NCI-H510A treated with DMSO at 0.1 percent for 48 hours (cell line): ENCODE measurements at places on chromosomes 12 and 14.
A peak's percentile ranks its signal among the peaks of the same experiment; 100 is the strongest.

GRCh38 chr12:75635606-75636444 is 124.4 kb upstream of the KRR1 start:
- DNase-seq = peak; percentile 29

DNA sequence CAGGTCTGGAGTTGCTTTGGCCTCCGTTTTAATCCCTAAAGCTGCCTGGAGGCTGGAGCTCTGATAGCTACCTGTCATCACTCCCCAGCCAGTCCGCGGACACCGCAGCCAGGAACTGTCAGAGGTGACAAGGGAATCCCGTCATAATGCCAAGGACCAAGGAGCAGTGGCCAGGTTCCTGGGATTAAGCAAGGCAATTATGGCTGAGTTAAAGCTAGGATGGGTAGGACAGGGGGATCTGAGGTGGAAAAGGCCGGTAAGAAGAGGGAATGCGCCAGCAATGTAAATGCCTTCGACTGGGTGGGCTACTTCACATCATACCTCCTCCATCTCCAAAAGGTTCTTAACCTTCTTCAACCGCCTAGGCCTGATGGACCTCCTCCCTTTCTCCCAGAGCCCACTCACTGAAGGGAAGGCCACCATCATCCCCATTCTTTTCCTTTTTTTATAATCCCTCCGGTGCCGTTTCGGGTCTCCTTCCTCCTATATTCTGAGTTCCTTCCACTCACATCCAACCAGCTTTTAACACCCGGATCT is 1.9 kb downstream of the PPP1R3E start:
- no peak for DNase-seq

GRCh38 chr14:85991156-85991555 is 461.2 kb downstream of the FLRT2 start:
- no peak for DNase-seq

GRCh38 chr14:65478596-65478995 is 66.1 kb downstream of the FUT8 start:
- peak; percentile 56 for DNase-seq

- no peak for DNase-seq
Measured at GRCh38 chr14:45251912-45252311, 1.1 kb downstream of the MIS18BP1 start.

DNA sequence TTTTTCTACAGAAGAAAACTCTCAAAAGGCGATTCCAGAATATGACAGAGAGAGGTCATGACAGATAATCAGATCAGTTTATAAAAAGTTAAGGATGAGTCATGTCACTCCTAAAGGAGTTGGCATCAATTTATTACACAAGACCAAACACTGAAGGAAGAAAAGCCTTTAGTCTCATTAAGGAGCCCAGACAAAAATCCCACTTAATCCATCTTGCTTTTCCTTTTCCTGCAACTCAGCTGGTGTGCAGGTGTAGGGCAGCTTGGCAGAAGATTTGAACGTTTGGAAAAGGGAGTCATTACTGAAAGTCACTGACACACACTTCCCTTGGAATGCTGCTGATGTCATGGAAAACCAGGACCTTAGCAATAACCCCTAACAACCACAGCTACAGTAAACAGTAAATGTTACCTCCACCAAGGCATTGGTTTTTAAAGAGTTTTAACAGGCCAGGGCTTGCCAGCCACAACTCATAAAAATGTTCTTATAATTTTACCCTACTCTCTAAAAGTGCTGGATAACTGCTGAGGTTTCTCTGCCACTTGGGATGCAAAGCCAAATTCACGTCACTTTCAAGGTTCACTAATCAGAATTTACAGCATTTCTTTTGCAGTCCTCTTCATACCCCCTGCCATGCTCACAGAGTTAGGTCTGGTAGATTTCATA is 320.6 kb downstream of the RAD51B start:
- DNase-seq = peak; percentile 54
